ENCODE measurements at places on chromosomes 11 and 22.
A peak's percentile ranks its signal among the peaks of the same experiment; 100 is the strongest.

GRCh38 chr11:15764326-15764725, 592.0 kb downstream of the SOX6 start:
- no peak for DNase-seq

GRCh38 chr22:49918911-49919881, 762 bp downstream of the CRELD2 start:
- DNase-seq = no peak

GRCh38 chr11:129974672-129975071, 28.0 kb downstream of the PRDM10 start:
- no peak for DNase-seq

- DNase-seq = no peak
These were observed 3.9 kb downstream of the MUS81 start for GRCh38 chr11:65863889-65864705.

GRCh38 chr11:91326751-91327150, 897.9 kb upstream of the FAT3 start:
- no peak for DNase-seq

DNA sequence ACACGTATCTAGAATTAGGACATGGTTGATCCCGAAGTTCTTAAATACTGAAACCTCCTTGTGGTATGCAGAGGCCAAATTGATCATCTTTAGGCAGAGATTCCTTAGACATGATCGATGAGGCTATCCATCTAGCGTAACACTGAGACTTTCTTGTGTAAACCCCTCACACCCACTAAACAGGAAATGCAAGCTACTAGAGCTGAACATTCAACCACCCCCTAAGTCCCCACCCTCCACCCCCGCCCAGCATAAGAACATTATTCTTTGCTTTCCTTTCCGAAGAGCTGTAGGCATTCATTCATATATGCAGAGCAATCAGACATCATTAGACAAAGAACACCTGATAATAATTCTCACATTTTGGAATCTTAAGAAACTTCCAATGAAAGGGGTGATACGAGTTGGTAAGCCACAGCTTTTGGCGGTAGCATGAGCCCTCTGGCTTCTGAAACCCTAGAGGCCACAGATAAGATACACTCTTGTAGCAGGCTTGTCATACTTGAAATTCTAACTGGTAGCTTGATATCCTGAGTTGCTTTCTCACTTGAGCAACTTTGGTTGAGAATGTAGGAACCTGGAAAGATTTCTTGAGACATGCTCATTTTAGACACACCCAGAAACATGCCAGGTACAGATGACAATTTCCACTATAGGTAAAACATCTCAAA, 42.2 kb downstream of the FLI1 start:
- no peak for DNase-seq

DNA sequence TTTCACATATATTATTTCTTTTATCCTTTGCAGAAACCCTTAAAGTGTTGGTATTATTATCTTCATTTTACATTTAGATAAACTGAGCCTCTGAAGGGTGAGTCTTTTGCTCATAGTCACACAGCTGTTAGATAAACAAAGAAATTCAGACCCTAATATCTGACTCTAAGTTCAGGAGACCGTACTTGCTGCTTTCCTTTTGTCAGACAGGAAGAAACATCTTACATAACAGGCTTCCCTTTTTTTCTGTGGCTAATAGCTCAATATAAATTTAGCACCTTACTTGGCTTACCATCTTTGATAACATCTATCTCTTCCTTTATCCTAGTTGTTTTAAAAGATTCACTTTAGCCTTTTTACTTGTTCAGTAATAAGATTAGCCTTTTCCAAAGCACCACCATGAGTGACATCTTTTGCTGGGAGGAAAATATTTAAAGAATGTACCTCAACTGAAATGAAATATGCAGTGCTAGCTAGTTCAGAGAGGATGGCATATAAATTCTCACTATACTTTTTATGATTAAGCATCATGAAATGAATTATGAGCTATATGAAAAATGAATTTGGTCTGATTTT, 128.6 kb downstream of the WNT11 start:
- no peak for DNase-seq

DNA sequence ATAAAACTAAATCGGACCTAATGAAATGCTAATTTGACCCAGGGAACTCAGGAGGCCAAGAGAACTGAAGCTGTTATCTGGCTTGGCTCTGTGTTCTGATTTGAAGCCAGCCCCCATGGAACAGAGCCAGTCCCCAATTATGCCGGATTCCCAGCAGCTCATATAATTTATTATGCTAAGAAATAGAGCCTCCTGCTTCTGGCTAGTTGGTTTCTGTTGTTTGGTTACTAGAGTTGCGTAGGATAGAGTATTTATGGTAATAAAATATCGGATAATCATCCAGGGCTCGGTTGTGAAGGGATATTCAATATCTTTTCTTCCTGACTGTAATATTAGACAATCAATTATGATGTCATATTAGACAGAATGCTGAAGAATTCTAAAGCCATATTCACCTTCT, 120.4 kb upstream of the TTC12 start:
- DNase-seq = no peak

DNA sequence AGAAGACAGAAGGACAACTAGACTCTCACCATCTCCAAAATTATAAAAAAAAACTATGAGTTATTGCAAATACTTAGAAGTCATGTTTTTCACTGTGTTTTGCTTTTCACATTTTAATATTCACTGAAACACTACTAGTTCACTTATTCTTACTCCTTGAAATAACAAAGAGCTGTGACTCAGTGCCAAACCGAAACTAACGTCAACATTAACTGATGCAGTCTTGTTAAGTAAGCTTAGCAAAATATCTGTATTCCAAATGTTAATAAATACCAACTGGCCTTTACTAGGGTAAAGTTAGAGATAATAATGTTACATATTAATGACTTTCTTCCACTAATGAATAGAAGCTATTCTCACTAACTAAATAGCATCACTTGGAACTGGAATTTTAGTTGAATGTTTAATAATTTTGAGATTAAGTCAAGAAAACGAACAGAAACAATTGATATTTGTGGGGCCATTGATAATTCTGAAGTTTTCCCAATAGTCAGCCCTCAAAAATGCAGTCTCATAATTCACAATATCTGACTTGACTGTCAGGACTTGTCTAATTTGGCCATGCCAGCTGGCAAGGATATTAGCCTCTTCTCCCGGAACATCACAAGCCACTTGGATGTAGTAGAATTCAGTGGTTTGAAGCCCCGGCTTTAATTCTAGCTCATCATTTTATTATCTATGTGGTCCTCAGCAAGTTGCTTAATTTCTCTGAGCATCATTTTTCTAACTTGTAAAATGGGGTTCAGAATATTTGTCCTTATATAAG, 230.1 kb upstream of the DDI1 start:
- no peak for DNase-seq

DNA sequence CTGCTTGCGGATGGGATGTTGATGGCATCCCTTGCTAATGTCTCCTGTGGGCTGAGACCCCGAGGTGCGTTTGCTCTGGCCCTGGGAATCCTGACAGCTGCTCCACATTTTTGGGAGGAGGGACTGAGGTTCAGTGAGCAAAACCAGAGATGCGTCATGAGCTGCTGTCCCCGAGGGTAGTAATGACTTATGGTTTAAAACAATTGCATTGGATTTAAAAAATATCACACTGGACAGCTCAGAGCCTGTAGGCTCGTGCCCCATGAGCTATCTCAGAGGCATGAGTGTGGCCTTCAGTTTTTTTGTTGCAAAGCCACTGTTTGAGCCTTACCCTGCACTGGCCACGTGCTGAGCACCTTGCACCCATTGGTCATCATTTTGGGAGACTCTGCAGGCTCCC, 20.9 kb upstream of the PARVG start:
- no peak for DNase-seq

GRCh38 chr11:28833670-28834069, 725.5 kb downstream of the METTL15 start:
- DNase-seq = no peak

- DNase-seq = no peak
These were observed 3.4 kb downstream of the MRGPRF start for GRCh38 chr11:69009441-69010211.

DNA sequence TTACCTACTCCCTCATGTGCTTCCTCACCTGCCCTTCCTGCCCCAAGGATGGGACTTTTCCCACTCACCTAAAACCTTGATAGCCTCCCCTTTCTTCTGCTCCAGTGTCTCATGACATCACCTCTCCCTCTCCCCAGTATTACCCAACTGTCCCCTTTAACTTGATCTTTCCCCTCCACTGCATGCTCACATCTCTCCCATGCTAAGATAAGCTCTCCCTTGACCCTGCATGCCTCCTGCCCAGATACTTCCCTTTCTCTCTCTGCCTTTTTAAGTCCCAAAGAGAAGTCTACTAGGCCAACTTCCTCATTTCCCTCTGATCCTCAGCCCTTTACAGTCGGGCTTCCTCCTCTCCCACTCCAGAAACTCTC, 14.8 kb downstream of the CD3E start:
- DNase-seq = no peak

DNA sequence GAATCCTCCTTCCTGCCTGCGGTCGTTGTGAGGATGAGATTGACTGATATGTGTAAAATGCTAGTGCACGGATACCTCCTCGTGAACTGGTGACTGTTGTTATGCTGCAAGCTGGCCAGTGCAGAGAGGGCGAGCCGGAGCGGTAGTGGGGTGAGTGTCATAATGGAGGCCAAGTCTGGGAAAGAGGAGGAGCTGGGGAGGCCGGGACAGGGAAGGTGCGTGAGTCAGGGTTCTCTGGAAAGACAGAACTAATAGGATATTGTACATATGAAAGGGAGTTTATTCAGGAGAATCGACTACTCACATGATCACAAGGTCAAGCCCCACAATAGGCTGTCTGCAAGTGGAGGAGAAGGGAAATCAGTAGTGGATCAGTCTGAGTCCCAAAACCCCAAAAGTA, 56.8 kb upstream of the FADD start:
- DNase-seq = no peak

DNA sequence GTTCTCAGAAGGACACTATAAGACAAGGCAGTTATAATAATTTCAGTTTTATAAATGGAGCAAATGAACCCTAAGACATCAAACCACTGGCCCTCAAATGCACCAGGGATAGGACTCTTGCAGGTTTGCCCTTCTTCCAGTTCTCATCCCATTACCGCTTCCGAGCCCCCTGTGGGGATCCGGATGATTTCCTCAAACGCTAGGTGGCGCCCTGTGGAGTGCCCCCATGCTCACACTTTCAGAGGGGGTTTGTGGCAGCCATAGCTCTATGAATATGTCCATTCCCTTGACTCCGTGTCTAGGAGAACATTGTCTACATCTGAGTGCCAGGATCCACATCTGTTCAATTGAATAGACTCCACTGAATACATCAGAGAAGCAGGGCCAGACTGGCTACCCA, 816.3 kb downstream of the NTM start:
- DNase-seq = no peak

- DNase-seq = no peak
These were observed 186.0 kb upstream of the CTSC start for GRCh38 chr11:88523386-88524071.

GRCh38 chr22:22195265-22196017, 49.1 kb upstream of the VPREB1 start:
- peak; percentile 85 for DNase-seq

GRCh38 chr22:46111645-46112306, 38.5 kb upstream of the PPARA start:
- no peak for DNase-seq

DNA sequence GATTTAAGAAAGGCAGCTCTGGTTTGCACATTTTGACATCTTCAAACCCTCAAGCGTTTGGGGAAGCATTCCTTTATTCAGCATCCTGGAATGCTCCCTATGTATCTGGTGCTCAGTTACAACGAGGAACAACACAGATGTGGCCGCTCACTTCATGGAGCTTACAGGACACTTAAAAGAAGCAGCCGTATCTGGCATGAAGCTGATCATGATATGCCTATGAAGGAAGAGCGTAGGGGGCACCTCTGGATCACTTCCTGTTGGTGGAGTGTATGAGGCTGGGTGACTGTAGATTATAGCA, 72.3 kb upstream of the TP53I11 start:
- DNase-seq = no peak

- no peak for DNase-seq
These were observed 46.8 kb downstream of the SLN start for GRCh38 chr11:107665018-107665417.

DNA sequence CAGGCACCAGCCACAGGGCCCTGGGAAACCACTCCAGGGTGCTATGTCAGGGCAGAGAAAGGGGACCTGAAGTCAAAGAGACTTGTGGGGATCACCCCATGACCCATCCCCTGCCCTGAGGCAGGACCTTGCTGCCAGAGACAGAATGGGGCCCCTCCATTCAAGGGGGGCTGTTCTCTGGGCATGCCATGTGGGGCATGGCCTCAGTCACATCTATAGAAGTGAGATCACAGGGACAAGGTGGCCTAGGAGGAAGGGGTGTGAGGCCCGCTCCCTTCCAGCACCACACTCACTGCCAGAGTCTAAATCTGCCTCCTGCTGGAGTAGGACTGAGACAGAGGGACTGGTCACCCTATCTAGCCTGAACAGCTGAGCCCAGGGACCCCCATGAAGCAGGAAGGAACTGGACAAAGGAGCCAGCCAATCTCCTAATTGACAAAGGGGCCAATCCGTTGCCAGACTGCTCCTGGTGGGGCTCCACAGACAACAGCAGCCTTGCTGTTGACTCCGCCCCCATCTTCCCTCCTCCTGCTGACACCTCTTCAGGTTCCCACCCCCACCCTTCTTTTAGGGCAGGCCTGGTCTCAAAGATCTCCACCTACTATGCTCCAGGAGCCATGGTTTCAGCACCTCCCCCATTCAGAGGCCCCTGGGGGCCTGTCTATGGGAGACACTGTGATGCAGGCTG, 26.0 kb downstream of the NEAT1 start:
- no peak for DNase-seq

Data from activated naive CD8-positive, alpha-beta T cell treated with anti-CD3 and anti-CD28 coated beads, Interleukin-2, amount 50 U/mL, for 24 hours (primary cell).